ENCODE measurements at places on chromosomes 3 and 15.

- no peak for DNase-seq
Observed at GRCh38 chr3:13840456-13840855, 39.4 kb downstream of the WNT7A start.

GRCh38 chr3:134796281-134797056, 1.4 kb downstream of the EPHB1 start:
- DNase-seq, result no peak

DNA sequence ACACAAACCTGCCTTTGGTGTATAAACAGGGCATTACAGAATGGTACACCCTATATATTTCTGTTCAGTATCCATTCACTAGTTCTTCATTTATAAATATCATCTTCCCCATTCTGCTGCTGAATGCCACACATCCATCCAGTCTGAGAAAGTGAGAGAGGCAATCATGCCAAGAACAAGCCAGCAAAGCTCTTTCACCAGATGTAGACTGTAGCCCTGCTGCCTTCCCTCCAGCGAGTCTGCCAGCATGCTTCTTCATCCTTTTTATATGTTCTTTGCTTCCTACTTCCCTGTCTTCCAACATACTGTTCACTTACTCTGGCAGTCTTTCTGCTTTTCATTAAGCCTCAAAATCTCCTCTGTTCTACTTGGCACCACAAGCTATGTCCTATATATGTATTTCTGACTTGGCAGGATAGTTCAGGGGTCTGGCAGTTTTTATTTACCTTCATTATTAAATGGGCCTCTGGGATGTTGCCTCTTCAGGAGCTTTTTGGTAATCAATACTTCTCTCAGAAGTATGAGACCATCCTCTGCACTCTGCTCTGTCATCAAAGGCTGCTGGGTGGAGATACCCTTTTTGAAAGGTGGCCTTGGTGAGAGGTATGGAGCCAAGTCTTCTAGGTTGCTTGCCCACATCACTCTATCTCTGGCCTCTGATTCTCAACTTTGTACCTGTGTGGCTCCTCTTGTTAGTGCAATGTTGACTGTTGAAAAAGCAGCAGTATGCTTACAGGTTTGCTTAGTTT, 48.6 kb downstream of the CHP1 start:
- DNase-seq, result no peak

DNA sequence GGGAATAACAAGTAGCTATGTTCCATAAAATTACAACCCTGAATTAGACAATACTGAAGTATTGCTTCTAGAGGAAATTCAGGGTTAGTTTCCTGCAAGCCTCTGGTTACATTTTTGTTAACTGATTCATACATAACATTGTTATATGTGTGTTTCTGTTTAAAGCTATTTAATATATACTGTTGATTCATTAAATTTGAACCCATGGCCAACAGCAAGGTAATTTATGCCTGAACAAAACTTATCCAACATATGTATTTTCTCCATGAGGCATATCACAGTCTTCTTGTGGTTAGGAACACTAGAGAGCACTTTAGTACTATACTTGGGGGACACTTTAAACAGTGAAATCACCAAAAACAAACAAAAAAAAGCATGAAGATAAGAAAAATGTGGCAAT, 47.7 kb upstream of the PTX3 start:
- DNase-seq, result no peak

- DNase-seq, result no peak
Observed at GRCh38 chr15:74464216-74464615, 3.3 kb upstream of the UBL7 start.

GRCh38 chr3:176219970-176220369, 977.3 kb downstream of the TBL1XR1 start:
- no peak for DNase-seq

DNA sequence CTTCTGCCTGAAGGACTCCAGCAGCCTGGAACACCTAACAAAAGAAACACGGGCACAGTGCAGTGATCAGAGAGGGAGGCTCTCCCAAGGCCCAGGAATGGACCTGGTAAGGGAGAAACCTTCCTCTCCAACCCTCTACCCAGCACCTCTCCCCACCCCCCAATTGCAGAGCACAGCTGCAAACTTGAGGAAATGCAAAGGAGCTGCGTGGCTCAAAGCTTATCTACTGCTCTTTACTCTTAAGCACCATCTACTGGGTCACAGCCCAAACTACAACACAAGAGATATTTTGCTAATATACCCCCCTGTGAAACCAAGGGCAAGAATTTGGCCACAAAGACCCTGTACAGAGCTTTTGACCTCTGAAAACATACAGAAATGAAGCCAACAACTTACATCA, 328.3 kb downstream of the OXSM start:
- DNase-seq, result no peak

DNA sequence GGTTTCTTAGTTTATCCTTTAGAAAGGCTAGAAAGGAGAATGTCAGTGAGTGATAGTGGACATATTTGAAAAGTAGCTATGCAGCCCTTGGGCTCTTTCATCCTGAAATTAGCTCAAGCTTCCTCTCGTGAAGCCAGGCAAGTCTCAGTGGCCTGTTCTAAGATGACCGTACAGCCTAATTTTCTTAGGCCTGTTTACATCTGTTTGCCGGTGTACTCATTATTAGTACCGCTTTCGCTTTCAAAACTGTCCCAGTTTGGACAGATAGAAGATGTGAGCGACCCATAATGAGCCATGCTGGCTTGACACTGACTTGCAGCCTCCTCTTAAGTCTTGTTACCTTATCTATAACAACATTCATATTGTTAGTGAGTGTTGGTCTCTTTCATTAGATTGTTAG, 5.7 kb upstream of the ARL14 start:
- no peak for DNase-seq

DNA sequence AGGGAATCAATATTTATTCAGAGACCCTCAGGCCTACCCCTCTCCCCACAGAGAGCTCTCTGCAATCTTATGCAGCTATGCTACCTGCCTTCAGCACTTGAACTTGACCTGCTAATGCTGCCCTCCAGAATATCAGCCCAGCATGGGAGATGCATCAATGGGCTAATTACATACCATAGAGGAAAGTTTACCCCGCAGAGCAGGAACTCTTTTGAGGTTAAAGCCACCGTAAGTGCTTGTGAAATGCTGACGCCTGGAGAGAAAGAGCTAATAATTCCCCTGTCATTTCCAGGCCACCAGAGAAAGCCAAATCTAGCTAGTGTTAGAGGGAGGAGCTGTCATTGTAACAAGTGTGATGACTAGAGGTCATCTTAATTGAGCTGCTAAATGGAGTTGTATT, 127.5 kb downstream of the CHST2 start:
- no peak for DNase-seq

- DNase-seq, result no peak
Observed at GRCh38 chr3:86934851-86935250, 56.1 kb downstream of the VGLL3 start.

- DNase-seq, result no peak
Observed at GRCh38 chr3:49172551-49173041, 1.2 kb downstream of the KLHDC8B start.

GRCh38 chr15:99983171-99983885, 250.1 kb upstream of the LYSMD4 start:
- no peak for DNase-seq

Measured in activated CD8-positive, alpha-beta T cell treated with anti-CD3 and anti-CD28 coated beads for 36 hours (primary cell).